ENCODE measurements at places on chromosomes 3 and 15.

DNA sequence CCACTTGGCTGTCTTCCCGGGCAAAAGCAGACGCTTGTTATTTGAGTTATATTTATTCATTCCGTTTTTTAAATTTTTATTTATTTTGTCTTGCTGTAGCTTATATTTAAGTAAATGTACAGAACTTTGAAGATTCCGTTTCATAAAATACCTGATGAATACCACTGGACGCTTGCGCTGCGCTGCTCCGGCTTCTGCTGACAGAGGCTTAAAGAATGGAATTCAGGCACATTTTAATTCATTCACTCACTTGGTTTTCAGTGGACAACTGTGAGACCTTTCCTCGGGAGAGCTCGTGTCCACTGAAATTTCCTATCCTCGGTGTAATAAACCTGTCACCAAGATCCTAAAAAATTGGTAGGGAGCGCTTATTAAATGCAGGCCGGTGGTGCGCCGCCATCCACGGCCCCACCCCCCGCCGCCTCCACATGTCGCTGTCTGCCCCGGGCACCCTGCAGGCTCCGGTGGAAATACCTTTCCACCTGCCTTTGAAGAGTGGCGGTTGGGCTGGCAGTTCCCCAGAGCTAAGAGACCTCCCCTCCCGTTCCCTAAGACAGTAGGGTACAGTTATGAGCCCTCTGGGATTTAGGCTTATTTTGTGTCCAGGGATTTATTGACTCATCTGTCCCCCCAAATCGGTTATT is 62.5 kb upstream of the UBE2E1 start:
- DNase-seq: no peak

DNA sequence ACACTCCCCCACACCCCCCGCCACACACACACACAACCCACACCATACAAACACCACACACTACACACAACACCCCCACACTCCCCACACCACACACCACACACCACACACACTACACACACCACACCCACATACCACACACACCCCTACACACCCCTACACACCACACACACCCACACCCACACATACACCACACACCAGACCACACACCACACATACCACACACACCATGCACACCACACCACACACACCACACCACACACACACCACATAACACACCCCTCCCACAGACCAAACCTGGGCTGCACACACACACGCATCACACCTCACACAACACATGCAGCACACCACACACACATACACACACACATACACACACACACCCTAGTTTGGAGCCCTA is 1.8 kb upstream of the RASGRF1 start:
- no peak for DNase-seq

DNA sequence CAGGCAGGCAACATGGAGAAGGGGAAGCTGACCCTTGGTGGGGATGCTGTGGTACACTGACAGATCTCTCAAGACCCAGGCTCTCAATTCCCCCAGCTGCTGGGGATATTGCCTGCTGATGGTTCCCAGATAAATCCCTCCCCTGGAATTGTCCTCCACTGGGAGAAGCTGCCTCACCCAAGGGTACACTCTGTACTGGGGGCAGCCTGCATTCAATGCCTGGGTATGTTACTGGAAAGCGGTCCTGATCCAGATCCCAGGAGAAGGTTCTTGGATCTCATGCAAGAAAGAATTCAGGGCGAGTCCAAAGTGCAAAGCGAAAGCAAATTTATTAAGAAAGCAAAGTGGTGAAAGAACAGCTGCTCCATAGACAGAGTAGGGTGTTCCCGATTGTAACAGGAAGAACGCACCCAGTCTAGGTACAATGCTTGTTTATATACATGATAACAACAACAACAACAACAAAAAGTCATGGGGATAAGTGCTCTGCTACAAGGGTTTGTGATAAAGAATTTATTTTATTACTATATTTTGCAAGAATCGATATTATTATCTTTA is 591.5 kb upstream of the ADAMTS9 start:
- no peak for DNase-seq

- DNase-seq: no peak
Measured at GRCh38 chr3:356952-357351, 160.4 kb downstream of the CHL1 start.

DNA sequence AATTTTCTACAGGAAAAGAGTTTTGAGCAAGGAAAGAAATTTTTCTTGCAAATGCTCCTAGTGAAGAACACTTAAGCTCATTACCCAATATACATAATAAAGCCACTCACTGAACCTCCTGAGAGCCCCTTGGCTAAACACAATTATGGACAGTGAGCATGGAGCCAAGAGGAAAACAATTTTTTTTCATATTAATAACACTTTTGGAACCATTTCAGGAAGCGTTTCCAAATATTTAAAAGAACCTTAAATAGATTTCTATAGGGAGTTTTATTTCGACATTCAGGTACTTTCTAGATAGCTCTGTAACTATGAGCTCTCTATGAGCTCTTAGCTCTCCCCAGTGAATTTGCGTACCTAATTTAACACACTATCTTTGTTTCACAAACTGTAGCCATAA is 581.1 kb downstream of the ZNF385D start:
- DNase-seq: no peak

DNA sequence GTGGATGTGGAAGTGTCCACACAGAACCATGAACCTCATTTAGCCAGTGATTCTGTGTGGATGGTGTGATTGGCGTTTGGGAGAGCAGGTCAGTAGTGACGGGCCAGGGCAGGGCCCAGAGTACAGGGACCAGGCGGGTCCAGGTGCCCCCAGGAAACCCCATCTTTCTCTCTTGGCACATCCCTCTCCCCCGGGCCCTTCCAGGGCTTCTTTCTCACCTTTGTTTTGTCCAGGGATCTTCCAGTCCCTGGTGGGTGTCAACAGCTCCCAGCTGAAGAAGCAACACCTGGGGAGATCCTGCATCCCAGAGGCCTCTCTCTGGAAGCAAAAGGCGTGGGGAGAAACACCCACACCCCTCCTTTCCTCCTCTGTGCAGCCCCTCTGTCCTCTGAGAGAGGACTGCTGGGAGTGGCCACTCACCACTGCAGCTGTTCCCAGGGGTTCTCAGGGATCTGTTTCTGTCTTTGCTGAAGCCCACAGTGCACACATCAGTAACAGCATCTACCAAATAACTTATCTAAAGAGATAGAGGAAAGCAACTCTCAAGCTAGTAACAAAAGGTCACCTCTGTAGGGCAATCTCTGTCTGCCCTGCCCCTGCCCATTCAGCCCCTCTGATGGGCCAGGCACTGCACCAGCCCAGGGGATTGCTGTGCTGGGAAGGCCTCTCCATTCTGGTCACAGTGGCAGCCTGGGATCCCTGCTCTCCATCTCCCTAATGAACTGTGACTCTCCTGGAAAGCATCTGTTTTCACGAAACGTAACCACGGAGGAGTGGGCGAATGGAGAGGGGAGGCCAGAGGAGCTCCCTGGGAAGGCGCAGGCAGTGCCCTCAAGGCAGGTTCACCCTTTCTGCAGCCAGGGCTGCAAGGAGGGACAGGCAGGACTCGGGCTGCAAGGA is 98.3 kb upstream of the ALDH1A3 start:
- no peak for DNase-seq

- no peak for DNase-seq
Measured at GRCh38 chr3:151478335-151478697, 17.5 kb upstream of the IGSF10 start.

DNA sequence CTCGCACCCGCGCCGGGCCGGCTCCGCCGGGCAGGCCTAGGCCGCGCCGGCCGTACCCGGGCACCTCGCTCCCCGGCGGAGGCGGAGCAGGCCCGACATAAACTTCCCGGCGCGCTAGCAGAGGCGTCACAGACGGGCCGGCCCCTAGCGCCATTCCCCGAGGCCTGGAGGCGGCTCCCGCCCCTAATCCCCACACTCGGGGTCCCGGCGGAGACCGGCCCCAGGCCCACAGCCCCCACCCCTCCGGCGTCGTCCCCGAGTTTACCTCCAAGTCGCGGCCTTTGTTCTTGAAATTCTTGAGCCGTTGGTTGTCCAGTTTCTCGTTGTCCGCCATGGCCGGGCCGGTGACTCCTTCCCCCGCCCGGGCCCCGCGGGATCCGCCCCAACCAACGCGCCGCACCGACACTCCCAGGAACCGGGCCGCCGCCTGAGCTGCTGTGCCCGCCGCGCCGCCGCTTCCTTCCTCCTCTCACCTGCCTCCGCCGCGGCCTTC is 376 bp downstream of the KPNA4 start:
- DNase-seq: peak; percentile 74

GRCh38 chr3:149501524-149501923 is 27.0 kb downstream of the TM4SF4 start:
- no peak for DNase-seq

- DNase-seq: peak; percentile 48
Measured at GRCh38 chr3:47370887-47371697, 9.7 kb upstream of the PTPN23 start.

GRCh38 chr15:49737127-49737526 is 116.3 kb downstream of the DTWD1 start:
- no peak for DNase-seq

DNA sequence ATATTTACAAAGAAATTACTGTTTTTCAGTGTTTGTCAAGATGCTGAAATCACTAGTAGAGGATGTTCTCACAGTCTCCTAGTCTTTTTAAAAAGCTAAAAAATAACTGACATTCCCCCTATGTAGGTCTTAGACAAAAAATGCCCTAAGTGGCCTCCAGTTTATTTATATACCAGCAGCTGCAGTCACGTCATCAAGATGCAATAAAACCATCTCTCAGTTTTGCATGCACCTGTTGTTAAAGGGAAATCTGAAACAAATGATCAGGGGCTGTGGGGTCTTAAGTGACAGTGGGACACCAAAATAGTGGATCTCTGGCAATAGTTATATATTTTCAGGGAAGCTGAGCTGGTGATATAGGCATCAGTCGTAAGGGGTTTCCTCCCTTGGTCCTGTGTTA is 146.5 kb upstream of the ARPP21 start:
- no peak for DNase-seq

- no peak for DNase-seq
Measured at GRCh38 chr3:35857004-35857403, 217.7 kb downstream of the ARPP21 start.

GRCh38 chr3:194269610-194270145 is 81.5 kb downstream of the CPN2 start:
- no peak for DNase-seq

- DNase-seq: no peak
Measured at GRCh38 chr3:10722911-10723310, 93.1 kb upstream of the SLC6A11 start.

DNA sequence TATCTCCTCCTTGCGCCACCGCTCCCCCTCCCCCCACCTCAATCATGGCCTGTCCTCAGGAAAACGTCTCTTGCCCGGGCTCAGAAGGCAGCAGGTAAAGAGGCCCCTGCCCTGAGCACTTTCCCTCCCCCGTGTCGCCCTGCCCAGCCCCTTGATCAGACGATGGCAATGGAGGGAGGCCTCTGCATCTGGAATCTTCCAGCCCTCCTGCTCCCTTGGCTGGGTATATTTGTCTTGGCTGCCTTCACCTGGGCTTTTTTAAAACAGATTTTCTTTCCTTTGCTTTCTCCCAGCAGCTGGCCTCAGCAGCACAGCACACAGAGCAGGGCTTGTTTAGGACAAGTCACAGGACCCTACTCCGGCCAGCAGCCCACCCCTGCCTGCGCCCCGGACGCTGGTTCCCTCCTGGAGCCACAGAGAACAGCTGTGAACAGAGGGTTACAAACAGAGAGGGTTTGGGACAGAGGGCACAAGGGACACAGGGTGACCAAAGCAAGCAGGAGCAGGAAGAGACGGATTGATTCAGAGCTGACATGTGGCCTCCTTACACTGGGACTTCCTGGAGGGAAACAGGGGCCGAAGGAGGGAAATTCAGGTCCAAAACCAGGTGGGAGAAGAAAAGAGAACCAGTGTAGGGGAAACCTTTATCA is 78.7 kb downstream of the ISG20 start:
- DNase-seq: no peak

DNA sequence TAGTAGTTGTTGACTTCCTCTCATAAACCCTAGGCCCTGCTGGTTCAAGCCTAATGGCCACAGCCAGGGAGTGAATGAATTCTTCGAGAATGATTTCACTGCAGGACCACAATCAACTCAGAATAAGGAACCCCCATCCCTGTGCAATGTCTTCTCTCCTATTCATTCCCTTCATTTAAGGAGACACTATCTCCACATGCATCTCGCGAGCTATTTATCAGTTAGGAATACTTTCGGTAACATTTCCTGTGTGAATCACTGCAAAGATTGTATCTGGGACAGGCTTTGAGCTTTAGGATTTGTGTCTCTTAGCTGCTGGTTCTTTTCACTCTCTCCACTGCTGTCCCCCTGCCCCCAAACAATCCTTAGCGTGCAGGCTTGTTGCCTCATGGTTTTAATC is 94.4 kb downstream of the MYLK start:
- no peak for DNase-seq

DNA sequence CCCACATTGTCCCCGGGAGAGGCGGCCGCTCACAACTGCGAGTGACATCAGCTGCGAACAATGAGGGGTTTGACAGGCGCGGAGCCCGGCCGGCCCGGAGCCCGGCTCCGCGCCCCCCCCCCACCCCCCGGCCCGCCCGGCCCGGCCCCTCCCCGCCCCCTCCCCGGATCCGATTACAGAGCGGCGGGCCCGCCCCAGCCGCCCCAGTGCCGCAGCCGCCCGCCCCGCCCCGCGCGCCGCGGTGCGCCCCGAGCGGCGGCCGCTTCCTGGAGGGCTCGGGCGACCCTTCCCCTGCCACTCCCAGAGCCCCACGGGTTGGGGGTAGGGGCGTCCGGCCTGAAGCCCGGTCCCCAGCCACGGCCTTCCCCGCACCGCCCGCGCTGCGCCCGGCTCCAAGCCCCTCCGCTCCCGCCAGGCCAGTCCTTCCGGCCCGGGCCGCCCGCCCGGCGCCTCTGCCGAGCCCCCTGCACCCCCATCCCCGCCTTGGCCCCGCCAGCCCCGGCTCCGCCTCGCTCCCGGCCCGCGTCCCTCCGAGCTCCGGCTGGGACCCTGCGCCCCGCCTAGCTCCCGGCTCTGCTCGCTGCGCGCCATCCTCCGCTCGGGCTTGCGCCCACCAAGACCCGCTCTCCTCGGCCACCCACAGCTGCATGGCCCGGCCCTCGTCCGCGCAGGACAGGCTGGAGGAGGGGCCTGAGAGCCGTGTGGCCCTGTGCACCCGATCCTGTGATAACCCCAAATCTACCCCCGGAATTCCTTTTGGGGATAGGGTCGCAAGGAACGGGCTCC is at the start of gene PCBP4:
Gene PCBP4, minus strand, starts transcription at position 71 of the 786 bp plus-strand sequence. CDS start 6,214 bp downstream, outside the sequence.
- DNase-seq: peak; percentile 54

DNA sequence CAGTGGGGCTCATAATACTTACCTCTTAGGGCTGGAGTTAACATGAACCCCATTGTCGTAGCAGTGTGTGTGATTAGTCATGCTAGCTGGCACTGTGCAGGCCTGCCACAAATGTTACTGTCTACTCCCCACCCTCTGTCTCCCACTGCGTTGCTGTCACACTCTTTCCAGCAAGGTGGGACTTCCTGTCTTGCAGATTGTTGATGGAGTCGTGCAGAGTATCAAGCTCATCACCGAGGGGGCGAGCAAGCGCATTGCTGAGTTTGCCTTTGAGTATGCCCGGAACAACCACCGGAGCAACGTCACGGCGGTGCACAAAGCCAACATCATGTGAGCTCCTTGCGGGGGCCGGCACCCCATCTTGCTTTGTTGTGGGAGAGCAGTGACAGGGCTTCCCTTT is 12.9 kb downstream of the IDH3A start:
- DNase-seq: peak; percentile 26

Data from stimulated activated CD4-positive, alpha-beta T cell treated with anti-CD3 and anti-CD28 coated beads, Interleukin-15, amount 100 ng/mL, for 24 hours (primary cell).